ENCODE measurements at places on chromosomes 5 and 9. TPM values are rescaled to one million over a fixed set of nuclear protein-coding genes. Genes with fewer than 3 reads are reported as not detected.
A peak's percentile ranks its signal among the peaks of the same experiment; 100 is the strongest.

GRCh38 chr5:57316798-57317327 lies 143.0 kb downstream of the GPBP1 start:
- no peak for DNase-seq

DNA sequence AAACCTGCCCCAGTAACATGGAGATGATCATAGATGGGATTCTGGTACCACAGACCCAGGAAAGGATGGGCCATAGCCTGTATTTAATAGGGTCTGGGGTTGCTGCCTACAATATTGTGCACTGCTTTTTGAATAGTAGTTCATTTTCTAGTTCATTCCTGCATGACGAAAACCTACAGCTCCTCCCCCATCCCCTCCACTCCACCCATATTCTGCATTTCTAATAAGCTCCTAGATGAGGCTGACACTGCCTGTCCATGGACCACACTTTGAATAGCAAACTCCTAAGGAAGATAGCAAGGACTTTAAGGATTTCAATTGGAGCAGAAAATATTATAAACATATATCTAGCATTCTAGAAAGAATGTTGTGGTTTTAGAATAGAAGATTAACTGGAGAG lies 75.5 kb downstream of the ISOC1 start:
- no peak for DNase-seq

GRCh38 chr9:19683715-19684114 lies 105.1 kb downstream of the SLC24A2 start:
- no peak for DNase-seq

DNA sequence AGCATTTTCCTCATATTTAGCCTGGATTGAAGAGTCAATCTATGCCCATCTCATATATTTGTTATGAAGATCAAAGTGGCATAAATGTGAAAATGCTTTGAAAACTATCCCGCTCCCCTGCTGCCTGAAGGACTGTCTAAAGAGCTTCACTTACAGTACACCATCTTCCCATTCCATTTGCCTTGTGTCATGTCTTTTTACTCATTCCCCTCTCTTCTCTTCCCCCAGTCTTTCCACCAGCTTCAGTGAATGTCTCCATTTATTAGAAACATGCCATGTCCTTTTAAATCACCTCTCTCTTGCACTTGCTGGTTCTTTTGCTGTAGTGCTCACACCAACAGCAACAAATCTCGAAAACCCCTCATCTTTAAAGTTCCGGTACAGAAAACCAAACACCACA lies 192.7 kb upstream of the SGCD start:
- no peak for DNase-seq

DNA sequence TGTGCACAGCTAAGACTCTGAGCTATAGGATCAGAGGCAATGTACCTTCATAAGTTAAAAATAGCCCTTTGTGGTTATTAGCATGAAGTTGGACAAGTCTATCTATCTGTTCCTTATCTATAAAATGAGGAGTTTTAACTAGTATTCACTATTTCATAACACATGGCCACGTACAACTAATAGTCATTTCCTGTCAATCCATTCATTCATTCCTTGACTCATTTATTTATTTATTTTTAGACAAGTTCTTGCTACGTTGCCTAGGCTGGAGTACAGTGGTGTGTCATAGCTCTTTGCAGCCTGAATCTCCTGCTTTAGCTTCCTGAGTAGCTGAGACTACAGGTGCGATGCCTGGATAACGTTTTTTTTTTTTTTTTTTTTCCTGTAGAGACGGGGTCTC lies 92.1 kb downstream of the NR3C1 start:
- no peak for DNase-seq

DNA sequence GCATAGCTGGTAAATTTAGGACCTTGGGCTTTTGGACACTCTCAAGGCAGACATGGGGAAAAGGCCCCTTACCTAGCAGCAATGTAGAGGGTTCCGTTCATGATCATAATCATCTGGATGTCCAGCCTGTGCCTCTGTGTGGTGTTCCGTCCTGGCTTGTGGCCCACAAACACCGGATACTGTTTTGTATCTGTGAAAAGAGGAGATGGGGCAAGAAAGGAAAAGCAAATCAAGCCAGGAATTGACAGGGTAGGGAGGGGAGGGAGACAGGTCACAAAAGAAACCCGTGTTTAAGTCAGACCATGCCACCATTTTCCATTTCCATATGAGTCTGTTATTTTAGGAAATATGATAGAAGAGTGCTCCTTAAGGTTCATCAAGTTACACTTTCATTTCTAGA lies 72.5 kb downstream of the SEMA6A start:
- no peak for DNase-seq

GRCh38 chr9:94706922-94707321 lies 19.6 kb upstream of the AOPEP start:
- no peak for DNase-seq

DNA sequence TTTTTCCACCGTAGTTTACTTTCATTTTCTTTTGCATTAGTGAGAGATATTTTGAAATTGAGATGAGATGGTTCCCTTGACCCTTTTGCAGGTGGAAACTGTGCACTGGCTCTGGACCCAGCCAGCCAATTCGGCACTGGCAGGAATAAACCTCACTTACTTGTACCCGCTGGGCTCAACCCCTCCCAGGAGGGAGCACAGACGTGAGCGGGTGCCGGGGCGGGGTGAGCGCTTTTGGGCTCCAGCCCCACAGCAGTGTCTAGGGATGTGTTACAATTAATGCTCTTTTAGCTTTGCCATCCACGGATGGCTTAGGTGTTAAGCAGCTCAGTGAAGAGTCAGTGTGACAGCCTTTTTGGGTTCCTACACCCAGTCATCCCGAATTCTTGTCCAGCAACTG lies 766.1 kb upstream of the CHD1 start:
- no peak for DNase-seq

GRCh38 chr9:30982301-30982700 lies 1402.1 kb upstream of the ACO1 start:
- DNase-seq: no peak

GRCh38 chr9:35096035-35096849 lies at the start of gene PIGO:
Gene PIGO (minus strand): TSS chr9:35096591. CDS start chr9:35095565, 1,026 bp downstream.
- peak; percentile 87 for DNase-seq

DNA sequence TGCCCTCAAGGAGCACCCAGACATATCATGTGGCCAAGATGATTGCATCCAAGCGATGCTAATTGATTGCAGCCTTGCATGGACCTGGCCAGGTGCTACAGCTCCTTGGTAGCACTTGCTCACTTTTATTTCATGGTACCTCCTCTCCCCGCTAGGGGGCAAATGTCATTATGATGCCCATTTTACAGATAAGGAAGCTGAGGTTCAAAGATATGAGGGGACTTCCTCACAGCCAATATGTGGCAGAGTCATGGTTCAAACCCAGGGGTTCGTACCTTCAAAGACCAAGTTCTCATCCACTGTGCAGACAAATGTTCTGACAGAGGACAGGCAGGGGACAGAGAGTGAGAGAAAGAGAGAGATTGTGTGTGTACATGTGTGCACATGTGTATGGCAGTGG lies 21.9 kb upstream of the KCNMB1 start:
- no peak for DNase-seq

- no peak for DNase-seq
Measured at GRCh38 chr5:1405539-1406530, 39.4 kb downstream of the SLC6A3 start.

- no peak for DNase-seq
Measured at GRCh38 chr9:132733260-132733815, 63.1 kb downstream of the GTF3C4 start.

GRCh38 chr5:67234671-67235176 lies 38.1 kb upstream of the CD180 start:
- no peak for DNase-seq

- peak; percentile 19 for DNase-seq
Measured at GRCh38 chr9:18438300-18438925, 35.5 kb upstream of the ADAMTSL1 start.

DNA sequence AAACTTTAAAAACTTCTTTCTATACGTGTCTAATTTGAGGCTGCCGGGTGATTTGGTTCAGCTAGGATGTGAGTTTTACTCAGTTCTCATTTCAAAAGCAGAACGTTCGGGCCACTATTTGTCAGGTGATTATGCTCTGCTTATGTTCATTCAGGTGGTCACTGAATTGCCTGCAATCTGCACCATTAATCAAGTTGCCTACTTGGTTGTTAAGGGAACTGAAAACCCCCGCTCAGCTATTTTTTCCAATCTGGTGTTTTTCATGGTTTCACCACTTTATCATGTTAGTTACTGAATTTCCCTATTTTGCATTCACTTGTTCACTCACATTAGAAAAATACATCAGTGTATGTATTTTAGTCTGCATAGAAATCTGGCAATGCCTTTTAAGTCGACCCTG lies 523.0 kb downstream of the CSNK1G3 start:
- DNase-seq: no peak

GRCh38 chr9:33868440-33868973 lies 51.5 kb downstream of the UBE2R2 start:
- DNase-seq: no peak

DNA sequence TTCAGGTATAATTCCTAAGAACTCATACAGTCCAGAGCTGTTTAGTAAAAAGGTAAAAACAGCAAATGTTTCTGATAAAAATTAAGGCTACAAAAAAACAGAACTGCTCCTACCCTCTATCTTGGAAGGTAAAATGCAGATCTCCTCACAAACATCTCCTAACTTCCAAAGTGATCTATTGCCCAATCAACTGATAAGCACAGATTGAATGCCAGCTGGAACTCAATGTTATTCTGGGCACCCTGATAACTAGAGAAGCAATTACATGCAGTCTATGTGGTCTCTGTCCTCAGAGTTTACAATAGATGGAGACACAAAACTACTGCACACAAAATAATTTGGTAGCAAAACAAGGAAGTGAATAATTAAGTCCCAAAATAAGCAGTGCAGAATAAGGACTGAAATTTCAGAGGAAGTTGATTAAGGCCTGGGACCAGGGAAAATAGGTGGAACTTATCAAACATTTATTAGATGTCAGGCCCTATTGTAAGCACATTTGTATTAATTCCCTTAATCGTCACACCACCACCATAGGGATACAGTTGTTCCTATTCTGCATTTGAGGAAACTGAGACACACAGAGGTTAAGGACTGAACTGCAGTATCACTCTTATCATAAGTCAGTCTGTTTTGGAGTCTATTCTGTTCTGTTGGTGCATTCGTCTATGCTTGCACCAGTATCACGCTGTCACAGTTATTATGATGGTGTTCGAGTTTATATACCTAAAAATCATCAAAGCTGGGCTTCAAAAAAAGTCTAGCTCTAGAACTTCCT lies 102.2 kb upstream of the TARS1 start:
- DNase-seq: no peak

- no peak for DNase-seq
Measured at GRCh38 chr5:142883025-142883424, 112.8 kb downstream of the ARHGAP26 start.

DNA sequence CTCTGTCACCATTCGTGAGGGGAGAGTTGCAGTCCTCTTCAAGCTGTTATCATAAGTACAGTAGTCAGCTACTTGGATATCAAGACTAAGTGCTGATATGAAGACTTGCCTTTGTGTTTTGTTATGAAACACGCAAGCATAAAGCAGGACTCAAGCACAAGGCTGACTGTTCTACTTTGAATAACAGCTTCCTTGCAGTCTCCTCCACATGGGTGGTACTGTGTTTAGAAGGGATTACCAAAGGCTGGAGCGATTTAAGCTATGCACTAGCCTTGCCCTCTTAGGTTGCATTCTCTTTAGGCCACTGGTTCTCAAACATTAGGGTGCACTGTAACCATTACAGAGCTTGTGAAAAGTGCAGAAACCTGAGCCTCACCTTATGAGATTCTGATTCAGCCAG lies 41.4 kb downstream of the SLC25A51 start:
- no peak for DNase-seq

- DNase-seq: no peak
Measured at GRCh38 chr9:15187589-15187988, 119.4 kb downstream of the TTC39B start.

- no peak for DNase-seq
Measured at GRCh38 chr5:173500213-173500560, 116.3 kb downstream of the BOD1 start.

GRCh38 chr5:135740475-135740874 lies 94.0 kb upstream of the SLC25A48 start:
- DNase-seq: no peak

GRCh38 chr9:94911986-94912635 lies 185.6 kb downstream of the AOPEP start:
- peak; percentile 25 for DNase-seq

- DNase-seq: no peak
Measured at GRCh38 chr5:160266752-160267345, 37.5 kb downstream of the FABP6 start.

GRCh38 chr5:105922574-105922973 lies 1748.2 kb downstream of the EFNA5 start:
- no peak for DNase-seq

- no peak for DNase-seq
Measured at GRCh38 chr9:110555551-110556331, 23.8 kb downstream of the SVEP1 start.

The GPR107 gene
- 67.4 TPM for total RNA-seq

The RANBP3L gene
- 0.52 TPM for total RNA-seq

The CYSTM1 gene
- 10.0 TPM for total RNA-seq

The PIP5KL1 gene
- 9.0 TPM for total RNA-seq

The GGTA1 gene
- 0.22 TPM for total RNA-seq

The LRRC70 gene
- total RNA-seq: 1.7 TPM

The HTR4 gene
- total RNA-seq: 0.27 TPM

The PCDHGC5 gene
- total RNA-seq: 2.6 TPM

The LHX3 gene
- not detected for total RNA-seq

Data from mesothelial cell of epicardium (in vitro differentiated cells).